ENCODE measurements at places on chromosomes 7 and 10. TPM values are rescaled to one million over a fixed set of nuclear protein-coding genes. Genes with fewer than 3 reads are reported as not detected.

DNA sequence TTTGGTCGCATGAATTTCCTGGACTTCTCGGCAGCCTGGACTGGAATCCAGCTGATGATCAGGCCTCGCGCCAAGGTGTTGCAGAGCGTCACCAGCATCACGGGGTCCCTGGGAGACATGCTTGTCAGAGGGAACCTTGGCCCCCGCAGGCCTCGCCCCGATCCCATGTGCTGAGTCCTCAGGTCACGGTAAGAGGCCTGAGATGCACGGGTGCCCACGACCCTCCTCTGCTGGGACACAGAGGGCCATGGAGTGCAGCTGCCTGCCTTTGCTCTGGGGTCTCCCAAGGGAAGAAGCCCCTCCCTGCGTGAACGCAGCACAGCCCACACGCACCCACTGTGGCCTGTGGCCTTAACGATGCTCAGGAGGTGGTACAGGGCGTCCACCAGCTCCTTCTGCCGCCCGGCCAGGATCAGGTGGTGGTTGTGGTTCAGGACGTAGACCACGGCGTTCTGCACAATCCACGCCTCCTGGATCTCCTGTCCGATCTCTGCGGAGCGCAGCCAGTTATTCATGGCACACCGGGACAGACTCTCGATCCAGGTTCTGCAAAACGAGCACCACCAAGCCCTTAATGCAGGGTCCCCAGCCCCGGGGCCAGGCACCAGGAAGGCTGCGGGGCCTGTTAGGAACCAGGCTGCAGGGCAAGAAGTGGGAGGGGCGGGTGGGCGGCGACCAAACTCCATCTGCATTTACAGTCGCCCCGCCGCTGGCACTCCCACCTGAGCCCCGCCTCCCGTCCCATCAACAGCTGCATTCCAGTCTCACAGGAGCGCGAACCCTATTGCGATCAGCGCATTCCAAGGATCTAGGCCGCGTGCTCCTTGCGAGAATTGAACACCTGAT, 29.4 kb downstream of the CFAP46 start:
- peak; percentile 35 for DNase-seq

DNA sequence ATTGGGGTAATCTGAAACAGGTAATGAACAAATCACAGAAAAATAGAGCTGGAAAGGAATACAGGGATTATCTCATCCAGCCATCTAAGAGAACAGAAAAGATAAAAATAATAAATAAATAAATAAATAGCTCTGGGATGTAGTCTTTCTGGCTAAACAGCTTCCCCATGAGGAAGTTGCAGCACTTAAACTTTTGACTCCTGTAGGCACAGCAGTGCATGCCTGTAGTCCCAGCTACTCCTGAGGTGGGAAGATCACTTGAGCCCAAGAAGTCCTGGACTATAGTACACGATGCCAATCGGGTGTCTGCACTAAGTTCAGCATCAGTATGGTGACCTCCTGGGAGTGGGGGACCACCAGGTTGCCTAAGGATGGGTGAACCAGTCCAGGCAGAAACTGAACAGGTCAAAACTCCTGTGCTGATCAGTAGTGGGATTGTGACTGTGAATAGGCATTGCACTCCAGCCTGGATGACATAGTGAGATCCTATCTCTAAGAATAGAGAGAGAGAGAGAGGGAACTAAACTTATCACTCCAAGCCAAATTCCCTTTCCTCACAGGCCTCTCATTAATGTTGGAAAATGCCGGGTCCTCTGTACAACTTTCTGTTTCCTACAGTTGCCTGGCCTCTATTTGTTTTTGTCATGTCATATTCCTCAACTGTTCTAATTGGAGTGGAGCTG, 61.7 kb upstream of the CDK13 start:
- DNase-seq: no peak

GRCh38 chr10:70295926-70296325, 12.1 kb upstream of the NPFFR1 start:
- DNase-seq: no peak

- DNase-seq: no peak
Observed at GRCh38 chr7:92632791-92633190, 42.6 kb upstream of the FAM133B start.

- DNase-seq: no peak
Observed at GRCh38 chr7:66697449-66698438, 42.8 kb upstream of the RABGEF1 start.

DNA sequence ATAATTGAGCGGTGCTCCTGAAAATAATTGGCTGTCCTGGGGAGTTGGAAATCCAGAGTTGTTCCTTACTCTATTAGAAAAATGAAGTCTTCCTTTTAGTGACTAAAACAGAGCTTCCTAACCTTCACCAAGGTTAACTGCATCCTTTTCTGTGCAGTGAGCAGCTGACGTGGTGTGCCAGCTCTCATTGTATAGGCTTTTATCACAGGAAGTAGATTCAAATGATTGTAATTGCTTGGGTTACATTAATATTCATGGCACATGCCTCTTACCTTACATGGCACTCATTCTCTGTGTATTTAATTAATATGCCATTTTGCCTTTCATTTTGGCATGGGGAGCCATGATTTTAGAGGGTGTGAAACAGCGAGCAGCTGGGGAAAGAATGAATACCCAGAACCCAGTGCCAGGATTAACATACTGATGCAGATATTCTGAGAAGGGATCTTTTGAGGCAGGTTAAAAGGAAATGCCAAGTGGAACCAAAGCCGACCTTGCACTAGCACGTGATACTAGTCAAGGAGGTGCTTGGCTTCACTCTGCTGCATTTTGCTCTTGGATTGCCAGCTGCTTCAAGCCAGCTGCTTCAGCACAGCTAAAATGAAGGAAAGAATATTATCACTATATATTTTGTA, 115.3 kb downstream of the ST7 start:
- DNase-seq: peak; percentile 14

DNA sequence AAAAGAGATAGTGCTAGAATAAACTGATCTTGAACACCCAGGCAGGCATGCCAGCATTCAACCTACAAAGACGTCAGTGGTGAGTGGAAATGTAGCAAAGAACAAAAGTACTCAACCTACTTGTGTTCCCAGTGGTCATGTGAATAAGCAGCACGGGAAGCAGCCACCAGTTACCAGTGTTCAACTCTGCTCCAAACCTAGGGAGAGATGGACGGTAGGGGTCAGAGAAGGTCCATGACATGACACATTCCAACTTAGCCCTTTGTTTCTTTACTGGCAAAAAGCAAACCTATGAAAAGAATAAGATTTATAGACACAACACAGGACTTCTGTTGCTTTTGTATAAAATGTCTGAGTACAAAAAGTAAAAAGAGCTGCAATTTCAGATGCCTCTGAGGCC, 511.4 kb downstream of the XPNPEP1 start:
- DNase-seq: no peak

- no peak for DNase-seq
Observed at GRCh38 chr7:155811895-155812761, at the start of gene SHH. SHH (minus strand) TSS chr7:155812463; CDS start chr7:155812122, 341 bp downstream.

DNA sequence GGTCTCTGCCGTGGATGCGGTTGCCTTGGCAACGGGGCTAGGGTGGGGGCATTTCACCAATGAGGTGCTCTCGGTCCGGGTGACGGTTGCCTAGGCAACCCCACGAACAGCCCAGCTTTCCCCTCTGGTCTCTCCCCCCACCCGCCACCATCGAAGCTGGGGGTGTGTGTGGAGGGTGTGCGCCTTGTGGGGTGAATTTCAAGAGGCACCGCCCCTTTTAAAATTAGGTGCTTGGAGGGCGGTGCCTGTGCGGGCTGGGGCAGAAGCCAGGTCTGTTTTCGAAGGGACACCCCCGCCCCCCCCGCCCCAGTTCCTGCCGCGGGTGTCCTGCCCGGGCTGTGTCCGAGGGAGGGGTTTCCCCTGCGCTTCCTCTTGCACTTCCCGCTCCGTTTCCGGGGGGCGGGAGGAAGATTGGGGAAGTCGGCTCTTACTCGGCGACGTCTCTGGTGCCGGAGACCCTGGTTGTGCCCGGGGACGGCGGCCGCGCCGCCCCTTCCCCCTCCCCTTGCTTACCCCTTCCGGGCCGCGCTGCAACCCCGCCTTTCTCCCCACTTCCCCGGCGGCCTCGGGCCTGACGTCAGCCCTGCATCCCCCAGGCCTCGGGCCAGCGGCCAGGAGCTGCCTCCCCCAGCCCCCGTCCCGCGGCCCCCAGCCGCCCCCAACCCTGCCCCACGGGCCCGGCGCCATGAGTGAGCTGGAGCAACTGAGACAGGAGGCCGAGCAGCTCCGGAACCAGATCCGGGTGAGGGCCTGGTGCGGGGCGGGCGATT, 2.2 kb downstream of the GNB2 start:
- DNase-seq: peak; percentile 90

The JCAD gene
- total RNA-seq: not detected

The GPR146 gene
- total RNA-seq: 8.5 TPM

The MAGI2 gene
- 0.04 TPM for total RNA-seq

The CLEC2L gene
- total RNA-seq: not detected

Measured in activated CD8-positive, alpha-beta T cell treated with anti-CD3 and anti-CD28 coated beads for 36 hours (primary cell).